ENCODE measurements at places on chromosomes 5 and 9. TPM values are rescaled to one million over a fixed set of nuclear protein-coding genes. Genes with fewer than 3 reads are reported as not detected.

- no peaks in the 10 kb centered on the region for H3K36me3 ChIP-seq
- no peak overlapping the region for H3K27ac ChIP-seq
- DNase-seq: no peak
- peaks cover 30% of the 10 kb centered on the region for H3K27me3 ChIP-seq
- no peaks in the 10 kb centered on the region for H3K4me1 ChIP-seq
- H3K4me3 ChIP-seq: no peak overlapping the region
Observed at GRCh38 chr9:73014011-73014410, 61.2 kb upstream of the ALDH1A1 start.

- no peaks in the 10 kb centered on the region for H3K27me3 ChIP-seq
- H3K36me3 ChIP-seq: no peaks in the 10 kb centered on the region
- no peak overlapping the region for H3K4me3 ChIP-seq
- H3K4me1 ChIP-seq: peaks cover 6% of the 10 kb centered on the region
Observed at GRCh38 chr5:173793648-173794548, 94.3 kb upstream of the CPEB4 start.

DNA sequence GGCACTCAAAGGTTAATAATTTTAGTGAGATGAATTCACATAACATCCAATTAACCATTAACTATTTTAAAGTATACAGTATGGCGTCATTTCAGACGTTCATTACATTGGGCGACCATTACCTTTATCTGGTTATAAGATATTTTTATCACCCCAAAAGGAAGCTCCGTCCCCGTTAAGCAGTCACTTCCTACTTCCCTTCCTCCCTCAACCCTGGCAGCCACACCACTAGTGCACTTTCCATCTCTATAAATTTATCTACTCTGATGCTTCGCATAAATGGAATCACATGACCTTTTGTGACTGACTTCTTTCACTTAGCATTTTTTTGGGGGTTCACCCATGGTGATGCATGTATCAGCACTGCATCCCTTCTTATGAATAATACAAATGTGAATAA is 168.3 kb upstream of the PUM3 start:
- H3K27me3 ChIP-seq: no peaks in the 10 kb centered on the region
- H3K4me1 ChIP-seq: no peaks in the 10 kb centered on the region
- H3K36me3 ChIP-seq: no peaks in the 10 kb centered on the region
- H3K27ac ChIP-seq: no peak overlapping the region
- DNase-seq: no peak

Gene LIFR
- 8.1 TPM for total RNA-seq

Gene IL5
- not detected for total RNA-seq

Gene IFNA13
- not detected for total RNA-seq

- no peak overlapping the region for H3K4me3 ChIP-seq
- no peaks in the 10 kb centered on the region for H3K4me1 ChIP-seq
- DNase-seq: no peak
- H3K36me3 ChIP-seq: peaks cover 25% of the 10 kb centered on the region
- H3K27me3 ChIP-seq: no peaks in the 10 kb centered on the region
Observed at GRCh38 chr5:176927562-176927961, 28.4 kb upstream of the HK3 start.

DNA sequence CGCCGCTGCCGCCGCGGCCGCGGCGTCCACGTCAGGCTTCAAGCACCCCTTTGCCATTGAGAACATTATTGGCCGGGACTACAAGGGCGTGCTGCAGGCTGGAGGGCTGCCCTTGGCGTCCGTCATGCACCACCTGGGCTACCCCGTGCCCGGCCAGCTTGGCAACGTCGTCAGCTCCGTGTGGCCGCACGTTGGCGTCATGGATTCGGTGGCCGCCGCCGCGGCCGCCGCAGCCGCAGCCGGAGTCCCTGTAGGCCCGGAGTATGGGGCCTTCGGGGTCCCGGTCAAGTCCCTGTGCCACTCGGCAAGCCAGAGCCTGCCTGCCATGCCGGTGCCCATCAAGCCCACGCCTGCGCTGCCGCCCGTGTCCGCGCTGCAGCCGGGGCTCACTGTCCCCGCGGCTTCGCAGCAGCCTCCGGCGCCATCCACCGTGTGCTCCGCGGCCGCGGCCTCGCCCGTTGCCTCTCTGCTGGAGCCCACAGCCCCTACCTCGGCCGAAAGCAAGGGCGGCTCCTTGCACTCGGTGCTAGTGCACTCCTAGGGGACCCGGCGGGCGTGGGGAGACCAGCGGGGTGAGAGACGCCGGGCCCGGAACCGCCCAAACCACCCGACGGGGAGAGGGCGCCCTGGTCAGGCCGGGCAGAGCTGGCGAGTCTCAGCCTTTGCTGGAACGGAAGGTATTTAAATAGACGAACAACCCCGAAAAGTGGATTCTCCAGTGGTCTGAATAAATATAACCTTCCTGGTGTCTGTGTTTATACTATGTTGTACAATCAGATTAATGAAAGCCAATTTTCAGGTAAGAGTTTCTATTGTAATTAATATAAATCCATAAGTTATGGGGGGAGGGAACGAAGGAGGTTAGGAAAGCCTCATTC is 1.2 kb downstream of the FOXB2 start:
- H3K4me1 ChIP-seq: peaks cover 39% of the 10 kb centered on the region
- DNase-seq: peak; percentile 82
- H3K36me3 ChIP-seq: no peaks in the 10 kb centered on the region
- H3K27ac ChIP-seq: no peak overlapping the region
- H3K4me3 ChIP-seq: no peak overlapping the region

Gene FST
- total RNA-seq: 10.5 TPM

Gene ST6GALNAC6
- total RNA-seq: 73.4 TPM

DNA sequence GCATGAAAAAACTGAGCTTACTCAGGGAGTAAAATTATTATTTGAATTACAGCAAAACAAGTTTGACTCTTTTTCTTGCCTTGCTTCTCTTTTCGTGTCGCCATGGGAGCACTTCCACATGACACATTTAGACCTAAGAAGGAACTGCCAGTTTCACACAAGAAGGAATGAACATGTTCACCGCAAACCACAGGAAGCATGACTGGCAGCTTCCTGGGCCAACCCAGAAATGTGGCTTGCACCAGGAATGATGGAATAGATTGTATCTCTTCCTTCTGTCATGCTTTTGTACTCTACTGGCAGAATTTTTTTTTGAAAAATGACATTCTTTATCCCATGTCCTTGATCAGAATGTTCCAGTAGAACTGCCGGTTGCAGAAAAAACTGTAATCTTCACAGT is 32.9 kb upstream of the MAN2A1 start:
- no peak for DNase-seq
- no peaks in the 10 kb centered on the region for H3K36me3 ChIP-seq
- H3K27ac ChIP-seq: peak overlapping the region; percentile 70
- no peak overlapping the region for H3K4me3 ChIP-seq
- peaks cover 27% of the 10 kb centered on the region for H3K4me1 ChIP-seq

- no peak overlapping the region for H3K4me3 ChIP-seq
- no peaks in the 10 kb centered on the region for H3K27me3 ChIP-seq
- peaks cover 1% of the 10 kb centered on the region for H3K36me3 ChIP-seq
- H3K27ac ChIP-seq: no peak overlapping the region
- peaks cover 22% of the 10 kb centered on the region for H3K4me1 ChIP-seq
Observed at GRCh38 chr5:9720361-9720760, 90.2 kb upstream of the TAS2R1 start.

DNA sequence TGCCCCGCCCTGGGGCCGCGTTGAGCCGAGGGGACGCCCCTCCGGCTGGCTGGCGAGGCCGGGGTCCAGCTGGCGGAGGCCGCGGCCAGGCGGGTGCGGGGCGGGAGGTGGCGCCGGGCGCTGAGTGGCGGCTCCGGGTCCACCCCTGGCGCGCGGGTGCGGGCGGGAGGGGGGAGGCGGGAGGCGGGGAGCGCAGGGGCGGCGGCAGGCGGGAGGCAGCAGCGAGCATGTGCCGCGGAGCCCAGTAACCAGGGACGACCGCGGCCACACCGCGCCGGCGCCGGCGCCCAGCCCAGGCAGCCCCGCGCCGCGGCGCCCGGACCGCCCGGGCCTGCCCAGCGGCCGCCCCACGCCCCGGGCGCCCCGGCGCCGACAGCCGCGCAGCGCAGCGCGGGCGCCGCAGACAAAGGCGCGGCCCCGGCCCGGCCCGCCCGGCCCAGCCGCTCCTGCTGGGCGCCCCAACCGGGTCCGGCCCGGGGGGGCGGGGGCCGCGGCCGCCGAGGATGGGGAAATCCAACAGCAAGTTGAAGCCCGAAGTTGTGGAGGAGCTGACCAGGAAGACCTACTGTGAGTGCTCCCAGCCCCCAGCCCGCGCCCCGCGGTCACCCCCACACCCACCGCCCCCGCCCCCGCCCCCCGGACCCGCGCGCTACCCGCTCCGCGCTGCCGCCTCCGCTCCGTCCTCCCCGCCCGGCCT is at the start of gene NCS1:
Gene NCS1, plus strand, starts transcription at position 244 of the 697 bp plus-strand sequence. Its CDS starts 260 bp downstream, at position 504.
- H3K27ac ChIP-seq: peak within 1 kb of the TSS; percentile 39
- H3K36me3 ChIP-seq: no peaks in the 10 kb centered on the region
- peaks cover 3% of the 10 kb centered on the region for H3K27me3 ChIP-seq
- peak; percentile 91 for DNase-seq
- H3K4me3 ChIP-seq: peak within 1 kb of the TSS; percentile 82

DNA sequence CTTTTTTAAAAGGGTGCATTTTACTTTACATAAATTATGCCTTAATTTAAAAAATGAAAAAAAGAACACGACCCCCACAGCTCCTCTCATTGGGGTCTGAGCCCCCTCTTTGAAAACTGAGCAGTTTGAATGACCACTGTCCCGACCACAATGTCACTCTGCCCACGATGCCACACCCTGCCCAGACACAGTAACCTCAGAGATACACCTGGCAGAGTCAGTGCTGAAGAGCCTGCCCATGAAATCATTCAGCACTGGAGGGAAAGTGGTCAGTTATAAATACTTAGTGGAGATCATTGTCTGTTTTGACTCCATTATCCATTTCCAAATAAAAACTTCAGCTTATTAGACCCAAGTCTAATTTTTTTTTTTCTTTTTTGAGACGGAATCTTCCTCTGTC is 49.3 kb downstream of the DNAJC21 start:
- H3K4me3 ChIP-seq: no peak overlapping the region
- H3K27ac ChIP-seq: no peak overlapping the region
- DNase-seq: no peak
- no peaks in the 10 kb centered on the region for H3K4me1 ChIP-seq
- peaks cover 23% of the 10 kb centered on the region for H3K27me3 ChIP-seq

- H3K27ac ChIP-seq: no peak overlapping the region
- peaks cover 17% of the 10 kb centered on the region for H3K4me1 ChIP-seq
- H3K27me3 ChIP-seq: no peaks in the 10 kb centered on the region
- no peaks in the 10 kb centered on the region for H3K36me3 ChIP-seq
- H3K4me3 ChIP-seq: no peak overlapping the region
- DNase-seq: no peak
Observed at GRCh38 chr5:56200971-56201666, 32.0 kb downstream of the ANKRD55 start.

Gene WDR31
- 3.4 TPM for total RNA-seq

- no peaks in the 10 kb centered on the region for H3K4me1 ChIP-seq
- H3K27me3 ChIP-seq: peaks cover 23% of the 10 kb centered on the region
- DNase-seq: no peak
- no peak overlapping the region for H3K27ac ChIP-seq
- H3K36me3 ChIP-seq: no peaks in the 10 kb centered on the region
- no peak overlapping the region for H3K4me3 ChIP-seq
Observed at GRCh38 chr9:132201139-132201538, 39.3 kb downstream of the NTNG2 start.

GRCh38 chr5:138258704-138259292 is 15.6 kb downstream of the GFRA3 start:
- H3K4me1 ChIP-seq: no peaks in the 10 kb centered on the region
- DNase-seq: no peak

Measured in osteocyte (in vitro differentiated cells).